ENCODE measurements at places on chromosomes 7 and 10. TPM values are rescaled to one million over a fixed set of nuclear protein-coding genes. Genes with fewer than 3 reads are reported as not detected.

DNA sequence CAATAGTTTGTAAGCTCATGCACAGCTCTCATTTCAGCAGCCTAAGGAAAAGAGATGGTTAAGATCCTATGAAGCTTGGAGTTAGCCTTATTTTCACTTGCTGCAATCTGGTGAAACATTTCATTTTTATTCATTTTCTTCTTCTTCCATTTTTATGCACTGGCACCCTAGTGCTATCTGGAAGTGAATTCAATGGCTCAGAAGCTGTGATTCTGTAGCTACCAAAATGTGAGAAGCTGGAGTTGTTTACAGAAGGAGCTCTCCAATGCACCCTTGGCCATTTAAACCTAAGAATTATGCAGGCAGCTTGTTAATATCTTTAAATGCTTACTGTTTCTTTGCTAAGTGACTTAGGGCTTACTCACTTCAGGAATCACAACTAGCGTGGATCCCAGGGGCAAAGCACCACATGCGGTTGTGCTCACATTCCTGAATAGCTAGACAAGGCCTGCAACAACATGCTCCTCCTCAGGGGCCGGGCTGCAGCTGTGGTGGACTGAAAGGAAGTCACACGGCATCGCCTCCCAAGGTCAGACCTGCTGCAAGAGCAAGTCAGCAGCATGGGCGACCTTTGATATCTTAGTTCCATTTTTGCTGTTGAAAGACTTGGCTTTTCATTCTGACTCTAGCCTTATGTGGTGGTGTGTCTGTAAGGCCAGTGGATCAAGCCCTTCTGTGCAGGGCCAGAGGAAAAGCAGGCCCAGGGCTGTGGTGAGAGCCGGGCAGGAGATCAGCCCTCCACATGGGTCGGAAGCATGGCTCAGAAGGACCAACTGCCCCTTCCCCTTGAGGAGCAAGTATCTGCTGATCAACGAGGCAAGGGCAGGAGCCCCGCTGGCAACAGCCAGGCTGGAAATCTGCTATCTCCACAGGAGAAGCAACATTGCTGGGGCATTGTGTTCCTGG, 91.9 kb upstream of the MBL2 start:
- DNase-seq, result peak; percentile 45

Gene PMPCB
- 55.9 TPM for total RNA-seq

Gene ACSL5
- total RNA-seq, result 10.5 TPM

Gene FOXP2
- 5.5 TPM for total RNA-seq

DNA sequence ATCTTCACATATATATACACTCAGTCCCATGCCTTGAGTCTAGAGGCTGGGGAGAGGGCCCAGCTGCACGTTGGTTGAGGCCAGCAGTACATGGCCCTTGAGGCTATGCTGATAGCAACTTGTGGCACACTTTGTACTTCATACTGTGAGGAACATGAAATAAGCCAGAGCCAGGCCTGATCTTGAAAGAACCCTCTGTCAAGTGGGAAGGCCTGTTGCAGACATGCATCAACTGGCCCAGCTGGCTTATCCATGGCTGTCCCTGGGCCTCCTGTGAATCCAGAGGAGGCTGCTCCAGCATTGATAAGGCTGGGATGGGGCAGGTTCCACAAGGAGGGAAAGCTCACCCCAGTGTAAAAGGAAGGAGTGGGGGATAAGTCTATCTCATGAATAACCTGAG, 140.4 kb downstream of the NRF1 start:
- no peak for DNase-seq

DNA sequence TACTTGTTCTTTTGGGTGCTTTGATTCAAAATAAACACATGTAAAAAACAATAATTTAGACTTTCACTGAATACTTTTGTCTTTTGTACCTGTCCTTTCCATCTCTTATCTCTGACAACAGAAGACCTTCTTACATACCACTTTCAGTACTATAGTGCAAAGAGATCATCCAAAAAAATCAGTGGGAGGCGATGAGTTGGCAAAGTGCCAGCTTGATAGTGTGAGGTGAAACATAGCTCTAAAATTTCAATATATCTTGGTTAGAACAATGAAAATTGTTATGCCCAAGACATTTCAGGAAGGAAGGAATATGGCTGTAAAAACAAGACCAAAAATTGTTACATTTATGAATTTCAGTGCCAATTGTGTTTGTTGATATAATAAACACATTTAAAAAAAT, 390.2 kb upstream of the COBL start:
- DNase-seq, result no peak

- DNase-seq, result peak; percentile 53
Measured at GRCh38 chr7:95527033-95527775, 41.5 kb downstream of the ASB4 start.

DNA sequence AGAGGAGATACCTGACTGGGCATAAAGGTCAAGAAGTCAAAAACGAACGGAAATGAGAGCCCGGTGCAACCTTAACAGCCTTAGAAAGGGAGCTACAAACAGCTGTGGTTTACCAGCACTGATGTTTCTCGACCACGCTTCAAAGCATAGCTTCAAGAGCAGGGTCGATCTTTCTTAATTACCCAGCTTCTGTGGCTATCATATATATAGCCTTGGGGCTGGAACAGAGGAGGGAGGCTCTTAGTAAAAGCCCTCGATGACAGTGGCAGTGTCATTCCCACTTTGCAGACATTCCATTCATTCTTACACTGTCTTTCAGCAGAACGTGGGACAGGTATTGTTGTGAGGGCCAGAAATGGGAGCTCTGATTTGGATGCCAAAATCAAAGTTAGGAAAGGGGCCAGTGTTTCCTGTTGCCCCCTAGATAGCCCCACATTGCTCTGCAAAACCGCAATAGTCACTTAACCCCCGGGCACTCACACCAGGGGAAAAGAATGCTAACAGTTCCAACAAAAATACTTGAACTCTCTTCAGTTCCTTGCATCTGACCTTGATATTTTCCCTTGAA, 141.5 kb downstream of the MTPAP start:
- no peak for DNase-seq

- DNase-seq, result no peak
Measured at GRCh38 chr10:83678850-83679249, 460.5 kb upstream of the GHITM start.

Gene HOXA5
- 0.27 TPM for total RNA-seq

Gene EN2
- total RNA-seq, result 0.15 TPM
